Keratinocyte (primary cell): ENCODE measurements at places on chromosomes 7 and 10.

GRCh38 chr10:22370320-22370719 lies 25.0 kb downstream of the SPAG6 start:
- DNase-seq = no peak

GRCh38 chr10:109126016-109126415 lies 797.3 kb downstream of the XPNPEP1 start:
- DNase-seq = no peak

DNA sequence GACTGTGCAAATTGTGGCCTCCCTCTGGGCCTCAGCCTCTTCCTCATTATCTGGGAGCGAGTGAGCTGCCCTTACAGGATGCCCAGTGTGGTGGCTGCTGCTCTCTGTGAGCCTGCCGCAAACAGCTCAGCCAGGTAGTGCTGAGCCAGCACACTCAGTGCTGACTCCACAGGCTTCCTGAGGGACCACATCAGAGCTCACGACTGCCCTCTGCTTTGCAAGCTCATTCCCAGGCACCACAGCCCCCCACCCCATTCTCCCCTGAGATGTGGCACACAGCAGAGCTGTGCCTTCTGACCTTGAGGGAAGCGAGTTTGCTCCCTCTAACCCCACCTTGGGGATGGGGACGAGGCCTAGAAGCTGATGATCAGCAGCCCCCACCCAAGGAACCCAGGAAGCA lies 230.5 kb upstream of the PPP2R2D start:
- no peak for DNase-seq

DNA sequence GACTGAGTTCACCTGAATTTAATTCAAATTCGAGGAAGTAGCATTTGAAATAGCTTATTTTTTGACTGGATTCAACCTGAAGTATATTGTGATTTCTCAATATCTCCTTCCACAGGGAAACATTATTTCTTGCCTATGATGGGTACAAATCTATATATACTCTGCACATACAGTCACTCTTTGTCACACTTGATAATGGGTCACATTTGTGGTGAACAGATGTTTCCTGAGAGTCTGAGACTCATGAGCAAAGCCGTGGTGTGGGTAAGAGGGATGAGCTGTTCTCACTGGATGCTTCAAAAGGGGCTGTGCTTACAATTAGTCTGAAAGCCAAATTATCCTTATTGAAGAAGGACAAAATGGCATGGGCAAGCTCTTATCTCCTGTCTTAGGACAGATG lies 18.0 kb upstream of the TBXAS1 start:
- no peak for DNase-seq

DNA sequence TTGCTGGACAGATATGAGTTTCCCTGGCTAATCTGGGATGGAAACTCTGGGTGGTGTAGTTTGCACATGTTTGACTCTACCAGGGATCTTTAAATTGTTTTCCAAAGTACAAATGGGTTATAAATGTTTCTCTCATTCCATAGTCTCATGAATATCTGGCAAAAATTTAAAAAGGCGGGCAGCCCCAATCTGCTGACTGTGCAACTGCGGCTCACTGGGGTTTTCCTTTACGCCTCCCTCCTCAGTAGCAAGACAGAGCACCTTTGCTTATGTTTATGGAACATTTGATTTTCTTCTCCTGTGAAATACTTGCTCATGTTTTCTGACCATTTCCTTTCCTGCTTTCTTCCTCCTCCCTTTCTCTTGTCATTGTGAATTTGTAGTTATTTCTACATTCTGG lies 105.0 kb downstream of the ADAM12 start:
- no peak for DNase-seq

GRCh38 chr10:25631471-25631870 lies 302.6 kb upstream of the MYO3A start:
- no peak for DNase-seq

DNA sequence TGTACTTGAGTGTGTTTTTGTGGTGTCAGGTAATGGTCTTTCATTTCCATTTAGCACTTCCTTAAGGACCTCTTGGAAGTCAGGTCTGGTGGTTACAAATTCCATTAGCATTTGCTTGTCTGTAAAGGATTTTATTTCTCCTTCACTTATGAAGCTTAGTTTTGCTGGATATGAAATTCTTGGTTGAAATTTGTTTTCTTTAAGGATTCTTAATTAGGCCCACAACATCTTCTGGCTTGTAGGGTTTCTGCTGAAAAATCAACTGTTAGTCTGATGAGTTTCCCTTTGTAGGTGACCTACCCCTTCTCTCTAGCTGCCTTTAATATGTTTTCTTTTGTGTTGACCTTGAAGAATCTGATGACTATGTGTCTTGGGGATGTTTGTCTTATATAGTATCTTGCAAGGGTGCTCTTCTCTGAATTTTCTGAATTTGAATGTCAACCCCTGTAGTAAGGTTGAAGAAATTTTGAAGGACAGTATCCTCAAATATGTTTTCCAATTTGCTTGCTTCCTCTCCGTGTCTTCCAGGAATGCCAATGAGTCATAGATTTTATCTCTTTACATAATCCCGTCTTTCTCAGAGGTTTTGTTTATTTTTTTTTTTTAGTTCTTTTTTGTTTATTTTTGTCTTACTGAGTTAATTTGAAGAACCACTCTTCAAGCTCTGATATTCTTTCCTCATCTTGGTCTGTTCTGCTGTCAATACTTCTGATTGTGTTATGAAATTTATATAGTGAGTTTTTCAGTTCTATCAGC lies 70.2 kb downstream of the SLC39A12 start:
- no peak for DNase-seq

DNA sequence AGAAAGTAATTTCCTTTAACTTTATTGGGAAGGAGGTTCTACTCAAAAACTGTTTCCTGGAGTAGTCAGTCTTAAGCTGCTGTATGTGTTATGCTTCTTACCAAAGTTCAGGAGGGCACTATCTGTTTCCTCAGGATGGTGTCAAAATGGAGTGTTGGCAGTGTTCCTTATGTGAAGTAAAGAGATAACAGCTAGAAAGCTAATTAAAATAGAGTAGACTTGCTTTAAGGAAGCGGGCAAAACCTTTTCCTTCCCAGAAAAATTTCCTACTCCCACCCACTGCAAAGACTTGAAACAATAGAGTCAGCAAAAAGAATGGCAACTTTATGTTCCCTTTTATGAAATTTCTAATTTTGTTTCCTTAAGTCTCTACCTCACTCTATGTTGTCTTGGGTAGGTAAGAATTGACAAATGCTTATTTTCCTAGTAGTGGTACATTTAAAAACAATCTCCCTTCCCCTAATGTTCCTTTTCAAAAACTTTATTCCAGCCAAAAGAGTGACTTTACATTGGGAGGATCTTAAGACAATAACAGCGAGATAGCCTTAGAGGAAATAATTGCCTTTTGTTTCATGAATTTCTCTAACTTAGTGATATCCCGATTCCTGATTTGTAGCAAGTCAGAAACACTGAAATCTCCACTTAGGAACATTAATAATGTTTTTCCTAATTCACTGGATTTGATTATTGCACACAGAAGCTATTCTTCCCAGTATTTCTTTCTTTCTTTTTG lies 26.5 kb upstream of the ENTPD1 start:
- DNase-seq = no peak

DNA sequence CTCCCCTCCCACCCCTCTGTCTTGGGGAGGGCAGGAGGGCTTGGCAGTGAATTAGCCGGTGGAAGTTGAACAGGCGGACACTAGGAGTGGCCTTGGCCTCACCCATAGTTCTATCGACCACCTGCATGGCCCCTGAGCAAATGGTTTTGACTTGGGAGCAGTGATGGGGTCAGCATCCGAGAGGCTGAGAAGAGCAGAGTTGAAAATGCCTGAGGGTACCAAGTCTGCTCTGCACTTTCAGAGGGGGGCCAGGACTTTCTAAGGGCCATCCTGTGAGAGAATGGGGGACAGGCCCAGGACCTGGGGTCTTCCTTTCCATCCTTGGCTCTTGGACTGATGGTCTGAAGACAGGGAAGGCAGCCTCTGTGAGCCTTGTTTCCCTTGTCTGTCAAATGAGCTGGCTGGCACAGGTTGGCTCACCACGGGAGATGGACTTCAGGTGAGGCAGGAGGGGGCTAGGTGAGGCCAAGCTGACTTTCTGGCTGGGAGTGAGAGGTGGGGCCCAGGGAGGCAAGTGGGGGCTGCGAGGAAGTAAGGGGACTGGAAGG lies 29.4 kb downstream of the CDH23 start:
- no peak for DNase-seq

- DNase-seq = no peak
Measured at GRCh38 chr10:48939790-48940325, at the start of gene LRRC18. Gene LRRC18 (minus strand): TSS chr10:48939840. CDS start chr10:48914155, 25,685 bp downstream.

- DNase-seq = no peak
Measured at GRCh38 chr7:34530259-34530658, 127.8 kb upstream of the NPSR1 start.

- no peak for DNase-seq
Measured at GRCh38 chr7:154860621-154861375, 142.1 kb downstream of the PAXIP1 start.

- DNase-seq = no peak
Measured at GRCh38 chr7:16609842-16610450, 35.6 kb downstream of the ANKMY2 start.

- DNase-seq = no peak
Measured at GRCh38 chr7:2399848-2400587, 3.4 kb upstream of the CHST12 start.

DNA sequence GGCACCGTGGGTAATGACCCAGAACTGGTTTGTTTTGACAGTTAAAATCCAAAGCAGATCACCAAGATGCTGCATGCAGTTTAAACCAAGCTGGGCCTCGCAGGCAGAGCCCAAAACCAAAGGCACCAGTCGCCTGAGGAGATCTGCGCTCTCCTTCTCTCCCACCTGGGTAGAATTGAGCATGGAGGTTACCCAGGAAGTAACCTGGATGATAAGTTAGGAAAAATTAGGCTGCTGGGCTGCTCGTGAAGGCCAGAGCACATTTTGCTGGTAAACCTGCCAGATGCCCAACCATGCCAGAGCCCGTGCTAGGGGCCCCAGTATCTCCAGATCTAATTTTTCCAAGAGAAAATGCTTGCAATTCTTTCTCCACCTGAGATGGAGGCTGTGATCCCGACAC lies 388.3 kb upstream of the MGMT start:
- no peak for DNase-seq

GRCh38 chr10:69091143-69091651 lies 3.3 kb downstream of the SRGN start:
- DNase-seq = no peak

DNA sequence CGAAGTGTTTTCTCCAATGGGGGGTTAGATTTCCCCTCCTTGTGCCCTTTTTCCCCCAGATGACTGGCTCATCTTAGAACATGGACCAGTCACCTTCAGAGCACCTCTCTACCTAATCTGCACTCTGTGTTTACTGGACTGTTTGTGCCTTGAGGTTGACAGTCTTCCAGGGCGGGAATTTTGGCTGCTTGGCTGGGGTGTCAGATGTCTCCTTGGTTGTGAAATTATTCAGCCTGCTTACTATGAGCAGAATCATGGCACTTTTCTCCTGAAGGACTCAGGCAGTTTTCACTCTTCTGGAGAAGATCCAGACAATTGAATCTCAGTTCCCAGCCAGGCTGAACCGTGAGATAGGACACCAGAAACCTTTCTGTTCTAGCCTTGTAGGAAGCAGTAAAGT lies 60.3 kb upstream of the NFKB2 start:
- no peak for DNase-seq

- no peak for DNase-seq
Measured at GRCh38 chr7:35646289-35647023, 48.5 kb downstream of the HERPUD2 start.

- DNase-seq = no peak
Measured at GRCh38 chr7:154503962-154504550, 451.9 kb downstream of the DPP6 start.

DNA sequence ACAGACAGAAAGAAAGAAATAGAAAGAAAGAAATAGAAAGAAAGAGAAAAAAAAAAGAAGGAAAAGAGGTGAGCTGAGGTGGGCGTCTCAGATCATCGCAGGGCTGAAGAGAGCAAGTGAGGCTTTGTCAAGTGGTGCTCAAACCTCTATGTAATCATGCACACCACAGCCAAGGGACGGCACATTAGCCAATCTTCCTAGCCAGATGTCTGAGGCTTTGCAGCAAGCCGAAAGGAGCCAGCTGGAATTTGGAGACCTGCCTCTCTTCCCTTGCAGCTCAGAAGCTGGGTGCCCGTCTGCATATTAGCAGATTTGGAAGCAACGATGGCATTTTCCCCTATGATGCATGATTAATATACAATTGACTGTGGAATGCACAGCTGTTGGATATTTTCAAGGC lies 52.5 kb downstream of the ADRA2A start:
- no peak for DNase-seq

DNA sequence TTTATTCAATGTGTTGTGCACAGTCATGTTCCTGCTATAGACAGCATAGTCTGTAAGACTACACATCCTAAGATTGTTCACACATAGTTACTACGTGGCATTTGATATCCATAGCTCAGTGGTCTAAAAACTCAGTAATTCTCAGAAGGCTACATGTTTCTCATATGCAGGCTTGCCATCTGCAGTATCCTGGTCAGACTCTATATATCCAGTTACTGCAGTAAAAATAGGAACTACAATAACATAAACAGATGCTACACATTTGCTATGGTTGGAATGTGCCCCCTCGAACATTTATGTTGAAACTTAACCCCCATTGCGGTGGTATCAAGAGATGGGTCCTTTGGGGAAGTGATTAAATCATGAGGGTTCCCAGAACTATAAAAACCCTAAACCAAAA lies 1377.8 kb upstream of the LRRTM3 start:
- no peak for DNase-seq

GRCh38 chr7:47354831-47355541 lies 226.9 kb downstream of the TNS3 start:
- no peak for DNase-seq

GRCh38 chr7:118202061-118202460 lies 18.1 kb downstream of the LSM8 start:
- DNase-seq = no peak

DNA sequence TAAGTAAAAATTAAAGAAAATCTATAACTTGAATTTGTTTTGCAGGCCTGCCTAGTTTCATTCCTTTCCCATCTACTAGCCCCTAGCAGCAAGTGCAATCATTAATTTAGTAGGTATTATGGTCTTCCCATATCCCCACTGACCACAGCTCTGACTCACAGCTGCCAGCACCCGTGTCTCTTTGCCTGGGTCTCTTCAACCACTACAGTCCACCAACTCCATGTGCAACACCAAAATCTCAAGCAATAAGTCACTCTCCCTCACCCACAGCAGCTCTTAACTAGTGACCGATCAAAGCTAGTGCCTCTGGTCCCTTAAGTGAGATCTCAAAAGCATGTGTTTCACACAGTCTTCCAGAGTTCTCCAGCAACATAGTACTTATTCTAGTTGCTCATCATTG lies 26.0 kb upstream of the THSD7A start:
- DNase-seq = no peak

GRCh38 chr7:95737828-95738505 lies 34.4 kb upstream of the DYNC1I1 start:
- no peak for DNase-seq

GRCh38 chr10:384538-385305 lies 249.5 kb downstream of the ZMYND11 start:
- no peak for DNase-seq

DNA sequence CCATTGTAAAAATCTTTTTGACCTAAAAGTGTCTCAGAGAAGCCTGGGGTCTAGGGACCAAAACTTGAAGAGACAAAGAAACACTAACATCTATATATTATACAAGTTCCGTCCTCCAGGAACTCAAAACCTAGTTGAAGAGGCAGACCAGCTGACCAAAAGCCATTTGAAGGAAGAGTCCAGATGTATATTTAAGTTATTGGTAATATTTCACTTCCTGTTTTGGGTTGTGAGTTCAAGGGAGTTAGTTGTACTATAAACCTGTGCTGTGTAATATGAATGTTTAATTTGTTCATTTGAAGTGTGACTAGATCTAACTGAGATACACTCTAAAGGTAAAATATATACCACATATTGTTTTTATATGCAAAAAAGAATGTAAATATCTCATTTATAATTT lies 45.0 kb downstream of the CDK1 start:
- no peak for DNase-seq
